ENCODE measurements at places on chromosomes 7 and 10. TPM values are rescaled to one million over a fixed set of nuclear protein-coding genes. Genes with fewer than 3 reads are reported as not detected.

The CCDC146 gene
- total RNA-seq: 3.9 TPM

The PCGF5 gene
- 27.7 TPM for total RNA-seq

The OPN4 gene
- total RNA-seq: not detected

The CLRN3 gene
- not detected for total RNA-seq

The ITPRID1 gene
- not detected for total RNA-seq

The PLA2G12B gene
- total RNA-seq: not detected

The PIK3AP1 gene
- 1.1 TPM for total RNA-seq

The DBNL gene
- total RNA-seq: 59.0 TPM

The SNCG gene
- total RNA-seq: 2.2 TPM

The C10orf143 gene
- not detected for total RNA-seq

The CHAT gene
- total RNA-seq: not detected
